Inflammatory macrophage treated with lipopolysaccharide for 4 hours (primary cell): ENCODE measurements at places on chromosomes 3 and 15.
A peak's percentile ranks its signal among the peaks of the same experiment; 100 is the strongest.

DNA sequence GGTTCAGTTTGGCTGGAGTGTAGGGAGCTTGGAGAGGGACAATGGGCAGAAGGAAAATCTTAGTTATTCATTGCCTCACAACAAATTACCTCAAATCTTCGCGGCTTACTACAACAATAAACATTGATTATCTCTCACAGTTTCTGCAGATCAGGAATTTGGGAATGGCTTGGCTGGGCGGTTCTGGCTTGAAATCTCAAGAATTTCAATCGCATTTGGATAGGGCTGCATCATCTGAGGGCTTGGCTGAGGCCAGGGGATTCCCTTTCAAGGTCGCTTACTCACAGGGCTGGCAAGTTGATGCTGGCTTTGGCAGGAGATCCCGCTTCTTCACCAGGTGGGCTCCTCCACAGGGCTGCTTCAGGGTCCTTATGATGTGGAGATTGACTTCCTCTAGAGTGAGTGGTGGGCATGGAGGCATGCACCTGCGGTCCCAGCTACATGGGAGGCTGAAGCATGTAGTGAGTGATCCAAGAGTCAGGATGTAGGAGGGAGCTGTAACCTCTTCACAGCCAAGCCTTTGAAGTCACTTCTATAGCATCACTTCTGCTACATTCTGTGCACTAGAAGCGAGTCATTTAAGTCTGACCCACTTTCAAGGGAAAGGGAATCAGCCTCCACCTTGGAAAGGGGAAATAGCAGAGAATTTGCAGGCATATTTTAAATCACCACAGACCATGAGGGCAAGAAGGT, 63.1 kb downstream of the CDC25A start:
- DNase-seq: no peak

GRCh38 chr15:28921336-28921735, 35.6 kb downstream of the APBA2 start:
- DNase-seq: no peak

DNA sequence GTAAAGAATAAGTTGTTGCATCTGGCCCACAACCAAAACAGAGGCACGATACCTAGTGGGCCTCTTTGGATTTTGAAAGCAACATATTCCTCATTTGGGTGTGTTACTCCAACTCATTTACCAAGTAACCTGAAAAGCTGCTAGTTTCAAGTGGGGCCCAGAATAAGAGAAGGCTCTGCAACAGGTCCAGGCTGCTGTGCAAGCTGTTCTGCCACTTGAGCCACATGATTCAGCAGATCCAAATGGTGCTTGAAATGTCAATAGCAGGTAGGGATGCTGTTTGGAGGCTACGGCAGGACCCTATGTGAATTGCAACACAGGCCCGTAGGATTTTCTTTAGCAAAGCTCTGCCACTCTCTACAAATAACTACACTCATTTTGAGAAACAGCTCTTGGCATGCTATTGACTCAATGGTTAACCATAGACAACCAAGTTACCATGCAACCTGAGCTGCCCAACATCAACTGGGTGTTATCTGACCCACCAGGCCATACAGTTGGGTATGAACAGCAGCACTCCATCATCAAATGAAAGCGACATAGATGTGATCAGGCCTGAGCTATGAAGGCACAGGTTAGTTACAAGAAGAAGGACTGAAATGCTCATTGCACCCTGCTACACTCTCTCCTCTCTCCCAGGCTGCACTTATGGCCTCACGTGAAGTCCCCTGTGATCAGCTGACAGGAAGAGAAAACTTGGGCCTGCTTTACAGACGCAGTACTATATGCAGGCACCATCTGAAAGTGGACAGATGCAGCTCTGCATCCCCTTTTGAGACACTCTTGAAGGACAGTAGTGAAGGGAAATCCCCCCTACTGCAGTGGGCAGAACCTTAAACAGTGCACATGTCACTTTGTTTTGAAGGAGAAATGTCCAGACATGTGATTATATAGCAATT, 9.5 kb upstream of the MCF2L2 start:
- no peak for DNase-seq

GRCh38 chr3:13301286-13301987, 118.7 kb downstream of the NUP210 start:
- peak; percentile 75 for DNase-seq

DNA sequence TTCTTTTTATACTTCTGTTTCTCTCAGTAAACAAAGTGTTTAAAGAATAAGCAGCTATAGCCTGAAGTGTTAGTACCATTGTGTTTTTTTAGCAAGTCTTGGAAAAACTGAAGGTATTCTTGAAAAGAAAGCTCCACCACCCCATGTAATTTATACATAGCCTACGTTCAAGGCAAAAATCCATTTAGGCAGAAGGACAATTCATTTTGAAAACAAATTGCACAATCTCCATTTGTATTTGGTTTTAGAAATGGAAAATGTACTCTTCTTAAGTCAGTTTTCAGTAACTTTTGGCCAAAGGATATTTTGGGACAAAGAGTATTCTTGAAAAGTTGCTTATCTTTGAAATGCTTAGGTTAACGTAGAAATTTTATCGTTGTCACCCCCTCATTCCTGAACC, 34.5 kb downstream of the PTPRG start:
- no peak for DNase-seq

GRCh38 chr3:127287840-127288239, at the start of gene PRR20G:
PRR20G (minus strand) TSS chr3:127288046; CDS start chr3:127287365, 681 bp downstream.
- DNase-seq: no peak

DNA sequence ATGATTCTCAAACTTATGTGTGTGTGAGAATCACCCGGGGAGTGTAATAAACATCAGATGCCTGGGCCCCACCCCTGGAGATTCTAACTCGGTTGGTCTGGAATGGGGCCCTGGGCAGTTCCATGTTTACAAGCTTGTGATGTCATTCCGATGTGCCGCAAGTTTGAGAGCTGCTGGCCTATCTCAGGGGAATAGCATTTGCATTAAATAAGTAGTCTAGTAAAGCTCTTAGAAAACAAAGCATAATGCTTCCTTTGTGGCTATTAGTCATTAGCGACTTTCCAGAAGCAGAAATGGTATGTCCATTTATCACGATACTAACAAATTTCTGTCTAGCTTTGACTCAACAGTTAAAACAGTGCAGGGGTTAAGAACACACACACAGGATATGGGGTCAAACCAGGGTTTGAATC, 20.9 kb downstream of the PGBD4 start:
- DNase-seq: no peak

DNA sequence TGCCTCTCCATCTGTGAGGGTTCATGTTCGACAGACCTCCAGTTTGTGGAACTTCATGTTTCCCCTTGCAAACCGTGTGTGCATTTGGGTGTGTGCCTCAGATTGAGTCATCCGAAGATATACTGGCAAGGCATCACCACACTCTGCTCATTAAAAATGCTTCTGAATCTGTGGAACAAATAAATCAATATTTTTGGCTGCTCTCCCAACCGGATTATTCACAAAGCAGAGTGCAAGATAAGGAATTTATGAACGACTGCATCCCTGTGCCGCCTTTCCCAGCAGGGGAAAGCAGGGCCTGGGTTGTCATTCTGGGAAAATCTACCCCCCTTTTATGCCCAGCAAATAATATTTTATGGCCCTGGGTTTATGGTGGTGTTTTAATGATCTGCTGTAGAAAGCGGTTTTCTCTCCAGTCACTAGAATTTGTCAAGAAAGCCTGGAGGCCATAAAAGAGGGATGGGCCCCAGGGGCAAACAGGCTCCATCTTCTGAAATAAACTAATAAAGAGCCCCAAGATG, 4.2 kb upstream of the WNT5A start:
- no peak for DNase-seq

- no peak for DNase-seq
Observed at GRCh38 chr3:114725966-114726365, 421.1 kb downstream of the ZBTB20 start.

GRCh38 chr3:45868213-45868612, 18.1 kb upstream of the CCR9 start:
- no peak for DNase-seq

- DNase-seq: no peak
Observed at GRCh38 chr3:2614578-2614977, 495.6 kb downstream of the IL5RA start.

DNA sequence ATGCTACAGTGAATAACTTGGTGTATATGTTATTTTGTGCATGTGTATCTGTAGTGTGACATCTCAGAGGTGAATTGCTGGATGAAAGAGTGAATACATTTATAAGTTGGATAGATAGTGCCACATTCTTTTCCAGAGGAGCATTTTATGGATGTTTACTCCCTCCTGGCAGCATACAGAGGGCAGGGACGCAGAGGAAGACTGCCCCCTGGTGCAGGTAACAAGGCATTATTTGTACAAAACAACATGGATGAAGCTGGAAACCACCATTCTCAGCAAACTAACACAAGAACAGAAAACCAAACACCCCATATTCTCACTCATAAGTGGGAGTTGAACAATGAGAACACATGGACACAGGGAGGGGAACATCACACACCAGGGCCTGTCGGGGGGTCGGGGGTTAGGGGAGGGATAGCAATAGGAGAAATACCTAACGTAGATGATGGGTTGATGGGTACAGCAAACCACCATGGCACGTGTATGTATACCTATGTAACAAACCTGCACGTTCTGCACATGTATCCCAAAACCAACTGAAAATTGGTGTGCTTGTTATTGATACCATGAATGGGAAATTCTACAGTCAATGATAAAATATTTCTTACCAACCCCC, 57.9 kb upstream of the CTXND1 start:
- no peak for DNase-seq

DNA sequence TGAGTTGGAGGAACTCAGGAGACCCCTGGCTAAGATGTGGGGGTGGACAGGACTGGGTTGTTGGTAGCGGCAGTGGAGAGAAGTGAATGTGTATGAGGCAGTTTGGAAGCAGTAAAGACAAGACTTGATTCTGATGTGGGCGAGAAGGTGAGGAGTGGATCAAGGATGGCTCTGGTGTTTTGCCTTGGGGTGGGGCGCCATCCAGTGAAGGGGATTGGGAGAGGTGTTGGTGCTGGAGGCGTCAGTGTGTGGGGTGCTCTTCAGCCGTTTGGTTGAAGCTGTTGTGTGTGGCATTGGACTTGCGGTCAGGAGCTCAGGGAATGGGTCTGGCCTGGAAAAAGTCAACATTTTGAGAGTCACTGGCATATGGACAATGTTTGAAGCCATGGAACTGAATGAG, 13.3 kb downstream of the FAN1 start:
- DNase-seq: no peak

DNA sequence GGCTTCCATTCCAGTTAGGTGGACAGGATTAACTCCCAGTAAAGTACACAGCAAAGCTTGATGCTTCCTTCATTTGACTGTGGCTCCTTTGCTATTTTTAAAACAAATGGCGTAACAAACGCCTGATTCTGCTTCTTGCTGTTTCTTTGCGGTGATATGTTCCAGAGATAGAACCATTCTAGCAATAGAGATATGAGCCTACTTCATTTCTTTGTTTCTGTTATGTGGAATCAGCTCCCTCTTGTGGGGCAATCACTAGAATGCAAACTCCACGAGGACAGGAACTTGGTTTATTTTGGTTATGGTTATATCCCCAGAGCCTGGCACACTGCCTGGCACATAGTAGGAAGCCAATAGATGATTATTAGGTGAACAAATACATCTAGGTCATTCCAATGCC, 122.6 kb upstream of the SLC6A11 start:
- DNase-seq: no peak
